ENCODE measurements at places on chromosomes 1 and 21.

GRCh38 chr1:215081661-215082531 is 641 bp upstream of the KCNK2 start:
- H3K27me3 ChIP-seq, result peaks cover 5% of the 10 kb centered on the region
- H3K4me3 ChIP-seq, result peak overlapping the region; percentile 36
- no peak for DNase-seq
- no peak overlapping the region for H3K27ac ChIP-seq
- H3K4me1 ChIP-seq, result no peaks in the 10 kb centered on the region

- H3K27ac ChIP-seq, result no peak overlapping the region
- no peak for DNase-seq
- H3K27me3 ChIP-seq, result no peaks in the 10 kb centered on the region
- H3K4me1 ChIP-seq, result peaks cover 19% of the 10 kb centered on the region
Measured at GRCh38 chr1:193326296-193326695, 139.9 kb upstream of the B3GALT2 start.

DNA sequence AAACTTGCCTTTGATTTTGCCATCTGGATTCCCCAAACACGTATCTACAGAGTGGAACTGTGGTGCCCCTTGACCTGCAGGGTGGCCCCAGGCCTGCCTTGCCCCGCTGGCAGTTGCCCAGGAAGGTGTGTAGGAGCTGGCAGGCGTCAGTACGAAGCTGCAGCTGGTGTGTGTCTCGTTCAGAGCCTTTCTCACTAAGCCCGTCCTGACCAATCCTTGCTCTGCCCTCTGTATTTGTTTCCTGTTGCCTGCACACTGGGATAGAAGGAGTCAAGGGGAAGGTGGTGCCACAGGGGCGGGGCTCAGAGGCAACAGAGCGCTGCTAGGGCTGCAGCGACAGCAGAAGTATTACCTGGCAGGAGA is 5.2 kb upstream of the VSIG8 start:
- no peak for DNase-seq
- peak overlapping the region; percentile 47 for H3K27ac ChIP-seq
- H3K4me3 ChIP-seq, result no peak overlapping the region

DNA sequence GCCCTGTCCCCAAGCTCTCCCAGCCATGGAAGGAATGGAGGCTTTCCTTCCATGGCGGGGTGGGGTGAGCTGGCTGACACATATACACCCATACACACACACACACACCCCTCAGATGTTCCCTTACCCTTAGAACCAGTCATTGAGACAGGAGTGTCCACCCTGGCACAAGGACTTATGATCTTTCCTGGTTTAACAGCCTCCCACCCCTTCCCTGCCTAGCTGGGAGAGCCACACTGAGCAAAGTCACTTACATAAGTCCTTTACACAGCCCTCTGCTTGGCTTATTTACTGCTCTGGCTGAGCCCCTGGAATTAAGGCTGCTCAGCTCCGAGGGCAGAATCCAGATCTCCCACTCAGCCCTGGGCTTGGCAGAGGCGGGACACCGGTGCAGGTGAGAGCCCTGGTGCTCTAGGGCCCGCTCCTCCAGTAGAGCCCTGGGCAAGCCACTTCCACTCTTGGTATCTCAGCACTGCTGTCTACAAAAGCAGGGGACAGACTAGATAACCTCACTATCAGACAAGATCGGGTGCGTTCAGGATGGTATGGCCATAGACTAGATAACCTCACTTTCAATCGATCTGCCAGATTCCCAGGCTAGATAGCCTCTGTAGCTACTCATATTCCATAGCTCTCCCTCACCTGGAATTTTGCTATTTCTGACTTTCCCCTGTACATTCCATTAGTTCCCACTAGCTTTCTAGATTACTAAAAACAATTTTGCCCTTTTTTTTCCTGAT is 16.7 kb downstream of the SLC6A9 start:
- peaks cover 5% of the 10 kb centered on the region for H3K36me3 ChIP-seq
- H3K4me3 ChIP-seq, result no peak overlapping the region
- no peaks in the 10 kb centered on the region for H3K4me1 ChIP-seq
- no peak for DNase-seq
- no peak overlapping the region for H3K27ac ChIP-seq
- H3K27me3 ChIP-seq, result no peaks in the 10 kb centered on the region

DNA sequence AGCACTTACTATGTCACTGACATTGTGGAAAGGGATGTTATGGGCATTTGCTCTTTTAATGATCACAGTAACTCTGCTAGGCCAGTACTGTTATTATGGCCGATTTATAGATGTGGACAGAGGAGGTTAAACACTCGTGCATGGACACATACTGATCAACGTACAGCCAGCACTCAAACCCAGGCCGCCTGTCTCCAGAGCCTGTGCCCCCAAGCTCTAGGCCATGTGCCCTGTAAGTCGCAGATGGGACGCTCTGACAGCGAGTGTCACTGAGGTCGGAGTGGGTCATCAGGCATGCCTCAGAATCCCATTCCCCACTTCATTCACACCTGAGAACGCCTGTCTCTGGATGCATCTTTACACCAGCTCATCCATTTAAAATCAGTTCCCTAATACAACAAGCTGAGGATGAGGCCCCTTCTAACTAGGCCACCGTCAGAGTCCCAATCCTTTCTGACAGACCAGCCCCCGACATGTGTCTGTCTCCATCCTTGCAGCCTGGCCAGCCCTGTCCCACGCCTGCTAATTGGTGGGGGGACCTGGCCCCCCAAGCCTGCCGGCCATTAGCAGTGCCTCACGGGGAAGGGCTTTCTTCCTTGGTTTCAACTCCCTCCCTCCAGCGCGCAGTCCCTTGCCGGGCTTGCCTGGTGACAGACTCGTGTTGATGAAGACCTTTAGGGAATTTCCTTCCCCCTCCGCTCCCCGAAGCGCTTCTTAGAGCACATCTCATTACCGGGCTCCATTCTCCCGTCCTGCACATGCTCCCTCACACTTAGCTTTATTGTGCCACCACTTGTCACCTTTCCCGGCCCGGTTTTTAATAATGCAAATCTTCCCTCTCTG is 436.8 kb downstream of the KIF26B start:
- H3K27ac ChIP-seq, result no peak overlapping the region
- H3K4me1 ChIP-seq, result no peaks in the 10 kb centered on the region
- no peak for DNase-seq
- H3K4me3 ChIP-seq, result no peak overlapping the region

DNA sequence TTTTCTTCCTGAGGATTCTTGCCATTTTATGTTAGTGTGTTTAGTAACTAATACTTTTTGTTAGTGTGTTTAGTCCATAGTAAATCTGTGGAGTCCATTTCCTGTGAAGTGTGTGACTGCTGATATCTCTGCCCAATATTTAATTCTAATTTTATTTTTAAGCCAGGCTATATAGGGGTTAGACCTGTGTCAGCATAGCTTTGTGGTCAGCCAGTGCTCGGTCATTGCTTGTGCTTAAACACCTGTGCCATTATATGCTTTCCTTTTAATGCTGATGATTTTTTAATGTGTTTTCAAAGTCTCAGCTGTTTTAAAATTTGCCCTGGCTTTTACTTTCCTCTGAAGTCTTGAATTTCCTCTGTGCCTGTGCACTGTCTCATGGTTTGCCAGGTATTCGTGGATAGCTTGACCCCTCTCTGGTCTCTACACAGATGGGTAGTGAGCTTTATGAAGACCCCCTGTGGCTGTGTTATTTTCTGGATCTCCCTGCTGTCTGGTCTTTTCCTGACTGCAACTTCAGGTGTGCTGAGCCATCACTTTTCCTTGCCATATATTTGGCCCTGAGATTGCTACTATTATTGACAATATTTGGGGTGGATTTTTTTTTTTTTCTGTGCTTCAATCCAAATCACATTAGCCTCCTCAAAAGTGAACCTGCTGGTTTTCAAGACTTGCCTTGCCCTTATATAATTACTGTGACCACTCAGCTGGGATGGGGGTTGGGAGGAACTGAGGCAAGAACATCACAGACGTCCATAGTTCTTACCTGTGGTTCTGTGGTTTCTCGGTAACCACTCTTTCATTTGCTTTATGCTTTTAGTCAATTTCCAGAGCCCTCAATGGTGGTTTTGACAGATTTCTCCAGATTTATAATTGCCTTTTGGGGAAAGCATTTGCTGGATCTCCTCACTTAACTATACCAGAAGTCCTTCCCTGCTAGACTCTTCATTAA is 59.6 kb downstream of the RPS6KC1 start:
- no peak overlapping the region for H3K4me3 ChIP-seq
- H3K4me1 ChIP-seq, result no peaks in the 10 kb centered on the region
- H3K27ac ChIP-seq, result no peak overlapping the region
- no peaks in the 10 kb centered on the region for H3K27me3 ChIP-seq
- no peaks in the 10 kb centered on the region for H3K36me3 ChIP-seq

DNA sequence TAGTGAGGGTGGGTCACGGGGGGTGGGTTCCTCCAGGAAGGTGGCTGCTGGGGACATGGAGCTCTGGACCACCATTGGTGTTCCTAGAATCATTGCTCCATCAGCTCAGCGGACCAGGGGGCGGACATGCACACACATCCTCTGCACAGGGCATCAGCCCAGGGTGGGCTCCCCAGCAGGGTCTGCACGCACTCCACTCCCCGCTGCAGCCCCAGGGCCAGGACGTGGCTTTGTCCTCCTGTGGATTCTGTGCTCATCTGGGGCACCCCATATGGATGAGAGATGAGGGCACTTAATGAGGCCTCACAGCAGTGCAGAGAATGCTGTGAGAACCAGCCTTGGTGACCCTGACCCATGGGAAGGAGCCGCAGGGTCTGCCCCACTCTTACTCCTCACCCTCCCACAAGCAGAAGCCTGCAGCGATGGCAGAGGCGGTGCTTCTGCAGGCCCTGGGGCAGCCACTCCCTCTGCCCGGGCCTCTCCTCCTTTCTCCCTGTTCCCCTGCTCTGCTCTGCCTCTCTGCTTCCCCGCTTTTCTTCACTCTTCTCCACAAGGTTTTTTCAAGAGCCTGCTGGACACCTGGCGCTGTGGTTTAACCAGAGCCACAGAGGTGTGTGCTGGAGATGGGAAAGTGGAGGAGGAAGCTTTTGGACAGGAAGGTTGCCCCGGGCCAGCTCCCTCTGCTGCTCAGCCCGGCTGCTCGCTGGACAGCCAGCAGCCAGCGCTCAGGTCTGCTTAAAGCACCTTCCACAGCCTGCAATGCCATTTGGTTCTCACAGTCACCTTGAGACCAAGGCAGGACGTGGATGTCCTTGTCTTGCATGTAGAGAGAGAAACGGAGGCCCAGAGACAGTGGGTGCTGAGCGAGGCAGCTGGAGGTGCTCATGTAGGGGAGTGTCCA is 26.3 kb upstream of the PCBP3 start:
- H3K4me1 ChIP-seq, result no peaks in the 10 kb centered on the region
- H3K36me3 ChIP-seq, result no peaks in the 10 kb centered on the region
- H3K27me3 ChIP-seq, result peaks cover 69% of the 10 kb centered on the region
- peak; percentile 44 for DNase-seq
- no peak overlapping the region for H3K27ac ChIP-seq

GRCh38 chr1:99669821-99670220 is 23.9 kb downstream of the PALMD start:
- H3K4me3 ChIP-seq, result no peak overlapping the region
- H3K27me3 ChIP-seq, result no peaks in the 10 kb centered on the region
- no peaks in the 10 kb centered on the region for H3K36me3 ChIP-seq
- no peaks in the 10 kb centered on the region for H3K4me1 ChIP-seq
- no peak overlapping the region for H3K27ac ChIP-seq
- no peak for DNase-seq

DNA sequence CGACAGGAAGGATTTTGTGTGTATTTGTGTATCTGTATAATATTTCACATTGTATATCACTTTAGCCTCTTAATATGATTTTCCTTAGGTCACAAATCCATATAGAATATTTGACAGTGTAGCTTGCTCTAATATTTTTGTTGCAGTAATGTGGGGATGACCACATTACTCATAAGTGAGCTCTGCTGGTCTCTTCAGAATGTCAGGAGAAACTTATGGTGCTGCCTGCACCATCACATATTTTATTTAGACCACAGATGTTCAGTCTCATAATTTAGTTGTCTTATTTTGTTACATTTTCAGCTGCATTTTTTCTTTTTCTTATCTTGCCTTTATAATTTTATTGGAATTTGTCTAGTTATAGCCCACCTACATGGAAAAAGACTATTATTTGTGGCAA is 205.3 kb downstream of the PBX1 start:
- no peaks in the 10 kb centered on the region for H3K27me3 ChIP-seq
- no peak overlapping the region for H3K4me3 ChIP-seq
- H3K4me1 ChIP-seq, result peaks cover 26% of the 10 kb centered on the region
- no peak overlapping the region for H3K27ac ChIP-seq

- H3K27me3 ChIP-seq, result no peaks in the 10 kb centered on the region
- no peak for DNase-seq
- H3K36me3 ChIP-seq, result no peaks in the 10 kb centered on the region
Measured at GRCh38 chr1:185593271-185593670, 140.9 kb upstream of the HMCN1 start.

DNA sequence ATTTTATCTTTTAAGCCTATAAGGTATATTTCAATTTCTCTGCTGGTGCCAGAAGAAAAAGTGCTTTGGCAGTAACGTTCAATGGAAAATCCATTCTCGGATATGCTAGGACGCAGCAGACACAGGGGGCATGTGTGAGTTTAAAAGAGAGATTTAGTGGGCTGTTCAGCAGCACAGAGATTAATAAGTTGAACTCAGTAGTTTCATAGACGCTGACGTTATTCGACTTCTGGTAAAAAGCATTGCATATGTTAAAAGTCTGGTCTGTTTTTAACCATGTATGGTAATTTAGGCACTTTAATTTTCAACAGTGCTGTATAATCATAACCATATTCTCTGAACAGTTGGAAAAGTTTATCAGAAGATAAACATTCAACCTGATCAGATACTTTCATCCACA is 99.6 kb downstream of the ATP6V1G3 start:
- DNase-seq, result no peak
- H3K36me3 ChIP-seq, result no peaks in the 10 kb centered on the region
- H3K4me3 ChIP-seq, result no peak overlapping the region
- no peak overlapping the region for H3K27ac ChIP-seq
- peaks cover 31% of the 10 kb centered on the region for H3K4me1 ChIP-seq
- no peaks in the 10 kb centered on the region for H3K27me3 ChIP-seq

GRCh38 chr1:227950735-227951346 is 3.1 kb upstream of the WNT9A start:
- no peak overlapping the region for H3K4me3 ChIP-seq
- peak; percentile 16 for DNase-seq
- H3K27ac ChIP-seq, result no peak overlapping the region
- no peaks in the 10 kb centered on the region for H3K27me3 ChIP-seq
- H3K4me1 ChIP-seq, result no peaks in the 10 kb centered on the region
- no peaks in the 10 kb centered on the region for H3K36me3 ChIP-seq

- H3K4me3 ChIP-seq, result no peak overlapping the region
- no peak overlapping the region for H3K27ac ChIP-seq
- no peaks in the 10 kb centered on the region for H3K36me3 ChIP-seq
- no peak for DNase-seq
- no peaks in the 10 kb centered on the region for H3K27me3 ChIP-seq
- H3K4me1 ChIP-seq, result peaks cover 52% of the 10 kb centered on the region
Measured at GRCh38 chr1:161085165-161085564, 4.2 kb downstream of the NECTIN4 start.
